ENCODE measurements at places on chromosomes 3 and 15.
A peak's percentile ranks its signal among the peaks of the same experiment; 100 is the strongest.

DNA sequence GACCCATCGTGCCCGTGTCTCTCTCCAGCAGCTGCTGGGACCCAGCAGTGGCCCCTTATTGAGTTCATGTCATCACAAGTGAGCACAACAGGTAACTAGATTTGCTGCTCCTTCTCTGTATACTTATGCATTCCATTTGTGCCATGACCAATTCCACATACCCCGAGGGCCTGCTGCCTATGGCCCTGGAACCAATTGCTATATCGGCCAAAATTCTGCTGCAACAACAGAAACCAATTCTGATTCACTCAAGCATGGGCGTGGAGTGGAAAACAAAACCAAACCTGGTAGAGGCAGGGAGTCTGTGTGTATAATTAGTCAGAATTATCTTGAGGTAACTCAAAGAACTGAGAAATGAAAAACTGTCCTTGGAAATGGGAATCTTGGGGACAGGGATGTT lies 516.6 kb downstream of the EPHB1 start:
- no peak for DNase-seq

DNA sequence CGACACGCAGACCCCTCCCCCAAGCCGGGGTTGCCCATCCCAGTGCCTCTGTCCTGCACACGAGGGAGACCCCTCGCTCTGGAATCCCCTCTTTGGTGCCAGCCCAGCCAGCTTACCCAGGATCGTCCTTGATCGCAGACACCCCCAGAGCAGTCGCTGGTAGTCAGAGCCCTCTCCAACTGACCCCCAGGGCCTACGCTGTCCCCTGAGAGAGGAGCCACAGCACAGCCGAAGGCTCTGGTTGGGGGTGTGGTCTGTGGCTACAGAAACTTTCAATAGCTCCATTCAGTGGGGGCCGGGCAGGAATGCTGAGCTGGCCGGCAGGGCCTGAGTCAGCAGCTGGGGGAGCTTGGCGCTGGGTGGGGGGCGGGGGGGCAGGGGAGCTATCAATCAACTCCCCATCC lies at the start of gene LCTL:
Gene LCTL, minus strand, starts transcription at position 258 of the 404 bp plus-strand sequence. CDS start 633 bp downstream, outside the sequence.
- no peak for DNase-seq

DNA sequence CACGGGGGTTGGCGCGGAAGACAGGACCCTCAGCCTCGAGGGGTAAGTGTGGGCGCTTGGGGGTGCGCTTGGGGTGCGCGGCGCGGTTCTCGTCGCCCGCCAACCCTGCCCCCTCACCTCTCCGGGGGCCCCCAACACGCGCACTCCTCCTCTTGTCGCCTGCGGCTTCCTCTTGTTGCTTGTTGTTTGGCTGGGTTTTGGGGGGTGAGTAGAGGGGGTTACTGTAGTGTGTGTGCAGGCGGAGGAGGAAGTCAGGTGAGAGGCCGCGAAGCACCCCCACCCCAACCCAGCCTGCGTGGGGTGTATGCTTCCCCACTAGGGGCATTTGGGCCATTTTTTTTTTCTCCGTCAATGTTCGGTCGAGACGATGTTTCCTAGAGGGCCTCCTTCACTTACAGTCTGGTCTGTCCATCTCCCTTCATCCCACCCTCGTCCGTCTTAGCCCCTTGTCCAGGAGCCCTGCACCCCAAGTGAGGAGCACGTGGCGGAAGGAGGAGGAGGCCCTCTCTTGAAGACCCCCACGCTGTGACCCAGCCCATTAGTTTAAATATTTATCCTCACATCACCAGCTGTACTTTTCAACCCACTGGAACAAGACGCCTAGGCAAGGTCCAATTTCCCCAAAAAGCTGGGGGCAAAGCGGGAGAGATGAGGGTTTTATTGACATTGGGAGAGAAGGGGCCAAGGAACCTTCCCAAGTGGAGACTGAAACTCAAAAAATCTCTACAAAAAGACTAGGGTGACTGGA lies 20.4 kb upstream of the SATB1 start:
- DNase-seq = peak; percentile 62

GRCh38 chr3:83250613-83251012 lies 1489.2 kb upstream of the GBE1 start:
- DNase-seq = no peak

DNA sequence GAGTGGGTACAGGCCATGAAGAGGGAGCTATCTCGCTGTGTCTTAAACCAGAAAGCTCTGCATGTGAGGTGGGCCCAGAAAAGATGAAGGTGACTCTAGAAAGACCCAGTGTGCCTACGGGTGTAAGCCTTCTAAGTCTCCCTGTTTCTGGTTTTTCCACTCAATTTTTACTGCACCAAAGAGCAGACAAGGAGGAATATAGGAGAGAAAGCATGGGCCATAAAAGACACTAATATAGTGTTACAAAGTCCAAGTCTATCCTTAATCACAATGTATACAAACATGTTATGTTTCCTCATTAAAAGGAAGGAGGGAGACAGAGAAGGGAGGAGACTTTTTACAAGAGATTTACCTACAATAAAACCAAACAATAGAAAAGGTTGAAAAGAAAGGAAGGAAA lies 24.1 kb upstream of the ZKSCAN7 start:
- DNase-seq = no peak

- no peak for DNase-seq
Observed at GRCh38 chr15:73323956-73324355, 44.8 kb downstream of the HCN4 start.

- no peak for DNase-seq
Observed at GRCh38 chr3:159919873-159920272, 68.8 kb upstream of the IL12A start.

DNA sequence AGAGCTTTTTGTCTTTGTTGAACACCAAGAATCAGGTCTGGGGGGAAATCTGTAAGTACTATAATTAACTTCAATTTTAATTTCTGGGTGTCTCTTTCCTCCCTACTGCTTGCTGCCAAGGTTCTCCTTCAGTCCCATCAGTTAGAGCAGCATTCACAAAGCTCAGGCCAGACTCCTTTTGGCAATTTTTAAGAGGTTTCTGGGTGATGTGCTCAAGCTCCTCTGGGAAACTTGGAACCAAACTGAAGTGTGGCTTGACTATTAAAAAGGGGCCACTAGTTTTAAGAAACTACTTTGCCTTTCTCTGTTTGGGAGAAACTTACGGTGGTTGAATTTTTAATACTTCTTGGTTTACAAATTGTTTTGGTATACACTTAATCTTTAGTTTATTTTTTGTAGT lies 227.7 kb upstream of the SOX2 start:
- no peak for DNase-seq

GRCh38 chr3:103048068-103048722 lies 613.4 kb downstream of the ZPLD1 start:
- DNase-seq = no peak

DNA sequence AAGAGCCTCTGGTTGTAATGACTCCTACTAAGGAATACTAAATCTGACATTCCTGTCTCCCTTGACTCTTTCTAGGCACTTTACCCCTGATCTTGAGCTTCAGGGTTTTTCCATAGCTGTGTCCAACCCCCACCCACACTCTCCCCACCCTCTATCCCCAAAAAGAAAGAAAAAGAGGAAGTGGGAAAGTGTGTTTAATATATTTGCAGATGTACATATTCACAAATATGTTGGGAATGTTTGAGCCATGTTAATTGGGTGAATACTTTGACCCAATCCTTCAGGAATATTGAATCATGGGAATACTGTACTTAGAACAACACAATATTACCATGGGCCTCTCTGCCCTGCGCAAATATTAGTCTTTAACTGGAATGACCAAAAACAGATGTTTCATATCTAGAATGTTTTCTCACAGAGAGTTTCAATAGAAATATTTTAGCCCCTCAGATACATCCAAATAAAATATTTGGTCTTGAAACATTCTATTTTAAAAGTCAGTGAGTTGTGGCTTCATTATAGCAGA lies 19.8 kb upstream of the PFN2 start:
- DNase-seq = no peak

GRCh38 chr3:192372616-192373015 lies 354.7 kb downstream of the FGF12 start:
- DNase-seq = no peak

- no peak for DNase-seq
Observed at GRCh38 chr3:70298385-70298784, 14.1 kb downstream of the MDFIC2 start.

GRCh38 chr3:166201476-166201875 lies 364.3 kb upstream of the BCHE start:
- no peak for DNase-seq

- no peak for DNase-seq
Observed at GRCh38 chr3:143171141-143171980, 51.8 kb downstream of the CHST2 start.

GRCh38 chr15:51680321-51680720 lies 982 bp upstream of the SCG3 start:
- no peak for DNase-seq

- no peak for DNase-seq
Observed at GRCh38 chr3:169846458-169847193, 23.1 kb downstream of the LRRC31 start.

- DNase-seq = no peak
Observed at GRCh38 chr3:178302966-178303930, 233.0 kb upstream of the KCNMB2 start.

DNA sequence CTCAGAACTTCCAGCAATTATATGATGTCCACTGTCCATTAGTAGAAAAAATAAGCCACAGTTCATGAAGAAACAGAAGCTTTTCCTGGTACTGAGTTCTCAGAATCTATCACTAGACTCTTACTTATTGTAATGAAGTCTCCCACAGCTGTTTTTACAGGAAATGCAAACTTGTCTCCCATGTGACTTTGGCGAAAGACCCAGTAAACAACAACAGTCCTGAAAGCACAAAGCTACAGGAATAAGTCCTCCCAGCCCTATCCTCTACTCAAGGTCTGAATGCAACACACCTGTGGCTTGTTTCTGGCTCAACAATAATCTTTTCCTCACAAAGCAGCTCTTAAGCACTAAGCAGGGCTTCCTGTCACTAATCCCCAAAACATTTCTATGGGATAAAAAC lies 55.9 kb downstream of the EOMES start:
- no peak for DNase-seq
